GM12892 (cell line): ENCODE measurements at places on chromosomes 3 and 15.

DNA sequence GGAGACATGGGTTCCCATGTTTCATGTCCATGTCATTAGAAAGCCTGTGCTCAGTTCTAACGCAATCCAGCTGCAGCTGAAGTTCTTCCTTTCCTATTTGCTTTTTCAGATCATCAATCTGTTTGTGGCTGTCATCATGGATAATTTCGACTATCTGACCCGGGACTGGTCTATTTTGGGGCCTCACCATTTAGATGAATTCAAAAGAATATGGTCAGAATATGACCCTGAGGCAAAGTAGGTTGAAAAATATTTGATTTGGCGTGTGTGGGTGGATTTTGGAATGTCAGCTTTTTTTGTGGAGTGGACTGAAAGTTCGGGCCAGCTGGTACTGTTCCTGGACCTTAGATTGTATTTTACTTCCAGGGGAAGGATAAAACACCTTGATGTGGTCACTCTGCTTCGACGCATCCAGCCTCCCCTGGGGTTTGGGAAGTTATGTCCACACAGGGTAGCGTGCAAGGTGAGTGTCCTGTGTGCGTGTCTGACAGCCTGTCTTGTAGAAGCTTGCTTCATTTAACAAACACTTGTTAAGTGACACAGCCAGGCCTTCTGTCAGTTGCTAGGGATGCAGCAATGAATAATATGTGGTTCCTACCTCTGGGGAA lies 69.6 kb downstream of the CHDH start:
- no peak for DNase-seq

GRCh38 chr15:61689067-61689466 lies 371.2 kb downstream of the VPS13C start:
- no peak for DNase-seq

DNA sequence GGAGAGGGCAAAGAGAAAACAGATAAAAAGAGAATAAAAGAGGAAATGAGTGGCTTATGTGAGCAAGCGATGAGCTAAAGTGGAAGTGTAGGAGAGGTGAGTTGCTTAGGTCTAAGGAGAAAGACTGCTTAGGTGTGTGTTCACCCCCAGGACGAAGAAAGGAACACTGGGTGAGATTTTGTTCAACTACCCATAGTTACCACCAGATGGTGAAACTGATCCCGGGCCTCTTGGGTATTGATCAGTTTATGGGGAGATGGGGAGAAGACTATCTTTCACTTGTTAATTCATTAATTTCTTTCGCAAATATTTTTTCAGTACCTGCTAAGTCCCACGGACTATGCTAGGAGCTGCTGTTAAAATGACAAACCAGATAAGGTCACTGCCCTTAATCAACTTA lies 33.9 kb downstream of the GAP43 start:
- DNase-seq: no peak

DNA sequence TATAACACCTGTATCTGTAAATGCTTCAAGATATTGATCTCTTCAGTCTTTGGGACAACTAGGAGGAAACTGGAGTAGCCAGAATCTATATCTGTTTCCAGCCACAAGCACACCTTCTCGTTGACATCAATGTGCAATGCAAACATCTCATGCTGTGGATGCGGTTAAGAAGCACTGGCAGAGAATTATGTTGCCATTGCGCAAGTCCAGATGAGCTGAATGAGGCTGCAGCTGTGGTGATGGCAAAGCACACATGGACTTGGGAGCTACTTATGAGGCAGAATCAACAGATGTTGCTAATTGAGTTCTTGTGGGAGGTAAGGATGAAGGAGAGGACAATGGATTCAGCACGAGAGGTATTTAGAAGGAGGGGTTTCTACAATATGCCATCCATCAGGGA lies 90.9 kb downstream of the STRIT1 start:
- no peak for DNase-seq

DNA sequence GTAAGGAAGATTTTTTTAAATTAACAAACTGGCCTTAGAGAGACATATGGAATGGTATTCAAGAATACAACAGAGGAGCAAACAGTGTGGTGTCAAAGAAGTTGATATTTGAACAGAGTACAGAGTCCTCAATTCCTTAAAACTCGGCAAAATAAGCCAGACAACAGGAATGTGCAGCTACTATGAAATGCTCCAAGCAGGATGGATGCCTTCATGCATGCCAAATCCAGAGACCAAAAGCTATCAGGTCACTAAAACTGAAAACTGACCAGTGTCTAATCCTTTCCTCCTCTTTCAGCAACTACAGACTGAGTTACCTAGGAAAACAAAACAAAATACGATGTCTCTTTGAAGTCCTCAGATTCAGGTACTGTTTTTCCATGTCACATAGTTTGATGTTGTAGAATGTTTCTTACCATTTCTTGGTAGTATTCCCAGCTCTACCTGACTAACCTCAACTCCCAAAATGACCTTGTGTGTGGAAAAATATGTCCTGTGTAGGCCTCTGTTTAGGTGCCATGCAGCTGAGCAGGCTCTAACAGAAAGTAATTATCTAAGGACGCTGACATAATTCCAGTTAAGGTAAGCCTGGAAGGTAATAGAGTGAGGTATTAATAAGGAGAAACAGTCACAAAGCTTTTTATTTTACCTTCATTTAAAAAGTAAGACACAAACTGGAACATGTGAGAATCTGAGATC lies 46.9 kb downstream of the TBL1XR1 start:
- no peak for DNase-seq

GRCh38 chr3:126515066-126515706 lies 2.4 kb downstream of the UROC1 start:
- DNase-seq: no peak

DNA sequence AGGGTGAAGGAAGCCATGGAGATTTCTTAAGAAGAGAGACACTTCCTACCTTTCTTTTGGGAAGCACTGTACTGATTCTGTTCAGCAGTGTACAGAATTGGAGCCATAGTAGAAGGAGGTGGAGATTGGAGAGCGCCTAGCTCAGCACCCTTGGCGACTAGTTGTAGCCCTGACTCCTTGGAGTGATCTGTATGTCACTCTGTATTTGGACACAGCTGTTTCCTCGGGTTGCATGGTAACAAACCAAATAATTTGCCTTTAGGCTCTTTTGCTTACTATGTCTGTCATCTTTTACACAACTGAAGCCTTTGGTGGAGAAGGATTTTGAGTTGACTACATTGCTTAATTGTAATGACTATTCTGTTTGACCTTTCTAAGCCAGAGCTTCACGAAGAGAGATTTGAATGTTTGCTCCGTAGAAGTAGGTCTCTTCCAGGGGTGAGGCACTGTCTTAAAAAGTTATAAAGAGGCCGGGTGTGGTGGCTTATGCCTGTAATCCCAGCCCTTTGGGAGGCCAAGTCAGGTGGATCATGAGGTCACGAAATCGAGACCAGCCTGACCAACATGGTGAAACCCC lies 77.1 kb downstream of the AKAP13 start:
- no peak for DNase-seq

DNA sequence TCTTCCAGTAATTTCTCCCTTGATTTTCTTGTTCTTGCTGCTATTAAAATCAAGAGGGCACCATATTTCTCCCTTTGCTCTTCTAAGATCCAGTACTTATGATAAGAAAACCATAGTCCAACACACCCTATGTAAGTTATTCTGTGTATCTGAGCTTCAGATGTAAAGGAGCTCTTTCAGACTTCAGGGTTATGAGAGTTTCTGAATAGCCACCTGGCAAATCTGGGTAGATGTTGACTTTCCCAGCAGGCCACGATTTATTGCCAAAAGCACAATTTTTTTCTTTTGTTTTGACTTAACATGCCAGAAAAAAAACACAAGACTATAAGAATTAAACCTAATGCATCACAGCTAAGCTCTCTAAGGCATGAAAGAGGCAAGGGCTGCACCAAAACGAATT lies 1045.0 kb downstream of the FHIT start:
- no peak for DNase-seq

GRCh38 chr3:110015231-110015963 lies 678.1 kb upstream of the DPPA4 start:
- no peak for DNase-seq

GRCh38 chr3:169400874-169401273 lies 262.6 kb downstream of the MECOM start:
- DNase-seq: no peak

- DNase-seq: no peak
These were observed 57.6 kb upstream of the BBX start for GRCh38 chr3:107465064-107465631.

DNA sequence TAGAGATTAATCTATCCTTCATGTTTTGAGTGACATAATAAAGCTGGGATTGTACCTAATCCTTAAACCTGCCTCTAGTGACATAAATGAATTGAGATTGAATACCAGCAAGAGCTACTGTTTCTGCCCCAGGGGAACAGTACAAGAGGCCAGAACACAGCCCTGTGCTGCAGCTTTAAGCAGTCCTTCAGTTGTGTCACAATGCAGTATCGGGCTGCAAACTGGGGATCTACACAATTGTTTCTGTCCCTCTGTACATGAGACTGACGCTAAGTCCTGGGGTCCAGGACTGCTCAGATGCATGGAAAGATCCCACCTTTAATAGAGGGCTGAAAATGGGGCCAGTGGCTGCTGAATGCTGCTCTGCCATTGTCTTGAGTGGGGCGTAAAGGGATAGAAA lies 87.5 kb downstream of the MINAR1 start:
- DNase-seq: no peak

GRCh38 chr3:13574083-13574797 lies 25.3 kb downstream of the FBLN2 start:
- DNase-seq: no peak

GRCh38 chr15:89785064-89785773 lies 9.1 kb downstream of the MESP2 start:
- DNase-seq: no peak

GRCh38 chr3:175605851-175606250 lies 746.7 kb downstream of the NAALADL2 start:
- DNase-seq: no peak

GRCh38 chr3:106010829-106011228 lies 142.0 kb upstream of the CBLB start:
- DNase-seq: no peak

GRCh38 chr3:186152889-186153292 lies 44.0 kb upstream of the ETV5 start:
- peak; percentile 53 for DNase-seq

DNA sequence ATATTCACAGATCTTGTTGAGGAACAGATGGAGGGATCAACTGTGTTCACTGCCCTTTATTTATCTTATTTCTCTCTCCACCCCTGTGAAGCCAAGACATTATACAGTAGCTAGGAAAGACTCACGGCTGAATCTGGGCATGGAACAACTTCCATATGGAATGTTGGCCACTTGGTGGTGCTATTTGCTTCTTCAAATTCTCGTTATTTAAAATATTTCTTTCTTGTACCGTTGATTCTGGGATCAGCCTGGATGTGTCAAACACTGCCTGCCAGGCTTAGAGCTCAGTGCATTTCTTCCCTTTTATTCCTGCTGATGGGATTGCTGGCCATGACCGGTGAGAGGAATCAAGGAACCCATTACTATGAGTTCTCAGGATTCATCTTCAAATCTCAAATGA lies 17.5 kb upstream of the GASK1A start:
- no peak for DNase-seq

- no peak for DNase-seq
These were observed 48.5 kb upstream of the TNIK start for GRCh38 chr3:171508676-171509075.

DNA sequence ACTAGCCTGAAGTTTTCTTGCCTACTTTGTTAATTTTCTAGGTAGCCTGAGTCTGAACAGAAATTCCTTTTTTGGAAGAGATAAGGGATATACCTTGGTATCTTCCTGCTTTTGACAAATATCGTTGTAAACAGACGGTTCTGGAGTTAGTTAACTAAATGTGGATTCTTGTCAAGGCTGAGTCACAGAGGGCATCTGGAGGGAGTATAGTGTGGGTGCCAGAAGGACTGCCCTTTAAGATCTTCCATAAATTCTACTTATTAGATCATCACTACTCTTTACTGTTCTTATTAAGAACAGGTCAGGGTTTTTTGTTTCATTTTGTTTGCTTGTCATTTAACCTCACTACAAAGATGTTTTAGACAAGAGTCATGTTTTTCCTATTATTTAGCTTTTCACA lies 125.3 kb upstream of the SKOR1 start:
- no peak for DNase-seq

DNA sequence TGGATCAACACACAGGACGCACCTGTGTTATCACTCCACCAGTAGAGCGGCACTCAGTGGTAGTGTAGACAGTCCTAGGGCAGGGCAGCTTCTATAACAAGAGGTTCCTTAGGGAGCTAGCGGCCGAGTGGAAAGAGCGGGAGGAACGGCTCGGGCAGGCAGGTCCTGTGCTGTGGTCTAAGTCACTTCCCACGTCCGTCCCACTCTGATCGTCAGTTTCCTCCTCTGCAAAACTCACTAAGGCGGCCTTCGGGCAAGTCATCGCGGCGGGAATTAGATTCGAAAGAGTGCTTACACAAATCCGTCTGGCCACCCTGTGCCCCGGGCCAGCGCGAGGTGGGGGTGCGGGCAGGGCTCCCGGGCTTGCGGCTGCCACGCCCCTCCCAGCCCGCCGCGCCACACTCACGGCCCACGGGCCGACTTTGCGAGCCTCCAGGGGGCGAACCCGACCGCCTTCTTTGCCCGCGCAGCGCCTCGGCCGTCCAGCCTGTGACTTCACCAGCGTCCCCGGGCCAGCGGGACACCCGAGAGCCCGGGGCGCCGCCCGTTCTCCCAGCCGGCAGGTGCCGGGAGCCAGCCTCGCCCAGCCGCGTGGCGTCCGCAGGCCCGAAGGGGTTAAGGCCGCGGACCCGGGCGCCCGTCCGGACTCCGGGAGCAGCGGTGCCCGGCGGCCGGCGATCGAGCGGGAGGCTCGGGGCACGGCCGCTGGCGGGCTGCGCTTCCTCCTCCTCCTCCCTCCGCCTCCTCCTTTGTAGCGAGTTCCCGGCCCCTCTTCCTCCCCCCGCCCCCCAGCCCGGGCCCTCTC lies 416 bp upstream of the CORO2B start:
- no peak for DNase-seq

DNA sequence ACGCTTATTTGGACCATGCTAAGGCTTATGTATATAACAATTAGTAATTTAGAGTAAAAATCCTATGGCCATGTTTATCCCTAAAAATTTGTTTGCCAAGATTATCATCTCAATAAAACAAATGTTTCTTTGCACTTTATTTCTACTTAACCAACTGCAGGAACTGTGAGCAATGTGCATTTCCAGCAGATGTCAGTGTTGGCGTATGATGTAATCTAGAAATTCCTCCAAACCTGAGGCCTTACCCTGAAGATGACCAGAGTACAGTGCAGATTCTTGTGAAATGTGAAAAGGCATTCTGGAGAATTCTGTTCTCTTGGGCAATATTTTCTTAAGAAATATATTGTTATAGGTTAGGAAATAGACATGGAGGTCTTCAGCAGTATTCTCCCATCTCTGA lies 205.9 kb downstream of the MBNL1 start:
- no peak for DNase-seq

DNA sequence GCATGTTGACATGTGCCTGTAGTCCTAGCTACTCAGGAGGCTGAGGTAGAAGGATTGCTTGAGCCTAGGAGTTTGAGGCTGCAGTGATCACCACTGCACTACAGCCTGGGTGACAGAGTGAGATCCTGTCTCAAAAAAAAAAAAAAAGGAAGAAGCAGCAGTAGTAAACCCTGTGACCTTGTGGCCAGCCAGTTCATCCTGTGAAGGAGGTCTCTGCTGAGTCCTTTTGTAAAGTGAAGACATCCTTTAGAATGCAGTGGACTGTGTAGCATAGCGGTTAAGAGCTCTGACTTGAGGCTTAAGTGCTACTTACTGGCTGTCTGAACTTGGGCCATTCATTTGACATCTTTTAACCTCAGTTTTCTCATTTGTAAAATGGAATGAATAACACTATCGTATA lies 8.3 kb downstream of the EXOSC7 start:
- no peak for DNase-seq
